ENCODE measurements at places on chromosomes 1 and 21.
A peak's percentile ranks its signal among the peaks of the same experiment; 100 is the strongest.

DNA sequence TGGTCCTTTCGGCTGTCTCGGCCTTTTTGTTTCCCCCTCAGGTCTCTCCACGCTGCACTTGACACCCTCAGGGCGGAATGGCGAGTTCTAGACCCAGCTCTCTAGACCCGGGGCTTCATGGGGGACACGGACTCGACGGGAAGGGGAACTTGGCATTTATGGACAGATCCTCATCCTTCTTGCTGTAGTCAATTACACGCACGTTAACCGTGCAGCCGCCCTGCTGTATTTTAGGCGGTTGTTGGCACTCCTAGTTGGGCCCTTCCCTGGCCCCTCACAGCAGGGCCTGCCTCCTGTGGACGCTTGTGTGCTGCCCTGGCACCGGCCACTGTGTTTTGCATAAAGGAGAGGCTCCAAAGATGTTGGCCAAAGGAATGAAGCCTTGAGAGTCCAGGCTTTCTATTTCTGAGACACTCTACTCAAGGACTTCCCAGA lies 558 bp upstream of the BTG3 start:
- DNase-seq = no peak

DNA sequence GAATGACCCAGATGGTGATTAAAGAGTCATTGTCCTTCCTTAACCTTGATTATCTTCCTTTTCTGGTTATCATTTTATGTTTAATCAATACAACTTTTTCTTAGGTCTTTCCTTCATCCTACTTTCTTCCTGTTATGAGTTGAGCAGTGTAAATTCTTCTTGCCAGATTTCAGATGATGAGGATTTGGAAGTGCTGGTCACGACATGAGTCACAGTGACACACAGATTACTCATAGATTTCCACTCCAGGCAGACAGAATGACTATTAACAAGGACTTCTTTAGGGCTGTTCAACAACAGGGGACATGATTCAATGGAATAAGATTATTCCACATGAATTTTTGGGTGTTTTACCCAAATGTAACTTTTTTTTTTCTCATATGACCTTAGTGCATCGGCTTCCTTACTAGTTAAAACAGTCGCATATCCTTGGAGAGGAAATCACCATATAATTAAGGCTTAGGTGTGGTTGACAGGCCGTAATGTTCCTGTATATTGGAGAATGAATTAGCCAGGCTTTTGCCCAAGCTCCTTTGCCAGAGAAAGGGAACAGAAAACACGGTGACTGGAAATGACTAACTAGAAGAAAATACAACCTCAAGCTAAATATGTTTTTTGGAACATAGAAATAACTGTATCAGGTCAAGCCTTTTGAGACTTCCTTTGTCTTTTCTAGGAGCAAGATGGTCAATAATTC lies 44.2 kb downstream of the PRRX1 start:
- DNase-seq = peak; percentile 13

DNA sequence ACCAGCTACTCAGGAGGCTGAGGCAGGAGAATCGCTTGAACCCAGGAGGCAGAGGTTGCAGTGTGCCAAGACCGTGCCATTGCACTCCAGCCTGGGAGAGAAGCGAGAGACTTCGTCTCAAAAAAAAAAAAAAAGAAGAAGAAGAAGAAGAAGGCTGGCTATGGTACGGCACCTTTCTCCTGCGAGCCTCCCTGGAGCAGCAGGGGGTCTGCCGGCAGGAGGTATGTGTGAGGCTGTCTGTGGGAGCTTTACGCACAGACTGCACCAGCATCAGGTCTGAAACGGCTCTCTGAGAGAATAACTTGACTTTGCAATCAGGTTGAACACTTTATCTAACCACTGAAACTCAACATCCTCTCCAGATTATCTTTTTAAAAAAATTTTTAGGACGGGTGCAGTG lies 44.9 kb downstream of the CLSTN1 start:
- DNase-seq = no peak

DNA sequence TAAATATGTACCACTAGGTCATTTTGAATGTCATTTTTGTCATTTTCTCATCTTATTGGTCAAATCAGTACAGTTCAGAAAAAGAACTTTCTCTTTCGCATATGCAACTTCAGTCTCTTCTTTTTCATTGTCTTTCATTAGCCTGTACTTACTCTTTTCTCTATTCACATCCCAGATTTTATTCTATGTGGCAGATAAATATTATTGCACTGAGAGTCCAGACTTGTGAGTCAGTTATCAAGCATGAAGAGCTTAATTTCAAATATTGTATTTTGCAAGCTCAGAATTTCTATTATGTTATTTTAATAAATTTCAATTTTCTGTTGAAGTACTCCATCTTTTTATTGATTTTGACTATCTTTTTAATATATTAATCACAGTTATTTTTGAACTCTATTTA lies 105.2 kb upstream of the PALMD start:
- no peak for DNase-seq

DNA sequence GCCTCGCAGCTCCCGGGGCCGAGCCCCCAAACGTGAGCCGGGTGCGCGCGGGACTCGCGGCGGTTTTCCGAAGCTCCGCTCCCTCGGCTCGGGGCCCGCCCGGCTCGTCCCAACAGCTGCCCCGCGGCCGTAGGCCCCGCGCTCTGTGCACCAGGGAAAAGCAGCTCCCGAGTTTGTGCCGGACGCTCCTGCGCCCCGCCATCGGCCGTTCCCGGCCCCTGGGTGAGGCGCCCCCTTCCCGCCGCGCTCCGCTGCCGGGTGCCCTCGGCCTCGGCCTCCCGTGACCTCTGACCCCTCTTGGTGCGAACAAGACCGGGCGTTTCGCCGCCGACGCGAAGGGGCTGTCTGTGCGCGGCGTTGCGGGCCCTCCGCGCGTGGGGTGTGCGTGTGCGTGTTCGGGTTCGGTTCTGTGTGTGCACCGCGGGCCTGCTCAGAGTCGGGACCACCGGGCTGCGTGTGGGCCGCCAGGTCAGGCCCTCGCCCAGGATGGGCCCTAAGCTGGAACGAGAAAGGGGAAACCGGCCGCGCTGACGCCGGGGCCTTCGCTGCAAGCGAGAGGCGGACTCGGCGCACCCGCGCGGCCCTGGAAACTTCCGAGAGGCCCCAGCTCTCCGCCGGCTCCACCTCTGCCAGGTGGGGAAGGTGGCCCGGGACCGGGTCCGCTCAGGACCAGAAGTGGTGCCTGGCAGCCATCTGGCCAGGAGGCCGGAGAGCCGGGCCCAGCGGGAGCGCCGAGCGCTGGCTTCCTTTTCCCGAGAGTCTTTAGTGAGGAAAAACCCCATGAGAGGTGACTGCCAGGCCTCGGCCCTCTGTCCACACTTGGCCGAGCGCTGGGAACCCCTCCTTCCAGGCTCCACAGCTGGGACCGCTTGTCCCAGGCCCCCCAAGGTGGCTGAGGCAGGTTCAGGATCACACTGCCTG lies 1.9 kb downstream of the PRDM16 start:
- DNase-seq = no peak

- DNase-seq = no peak
Measured at GRCh38 chr1:32967888-32968568, 3.4 kb upstream of the RNF19B start.

- DNase-seq = no peak
Measured at GRCh38 chr1:200073286-200073637, 45.8 kb downstream of the NR5A2 start.

GRCh38 chr1:113579256-113580018 lies 179.8 kb downstream of the PHTF1 start:
- no peak for DNase-seq

GRCh38 chr21:33550772-33551660 lies 8.2 kb downstream of the SON start:
- DNase-seq = no peak

GRCh38 chr1:62849031-62849430 lies 65.1 kb downstream of the ATG4C start:
- DNase-seq = no peak

GRCh38 chr1:3776231-3776961 lies 3.8 kb downstream of the SMIM1 start:
- no peak for DNase-seq

GRCh38 chr1:31010086-31010989 lies 55.2 kb downstream of the PUM1 start:
- DNase-seq = no peak

GRCh38 chr1:27831568-27832410 lies 1.2 kb downstream of the PPP1R8 start:
- DNase-seq = no peak

GRCh38 chr1:213017447-213018273 lies 2.0 kb upstream of the ANGEL2 start:
- no peak for DNase-seq

DNA sequence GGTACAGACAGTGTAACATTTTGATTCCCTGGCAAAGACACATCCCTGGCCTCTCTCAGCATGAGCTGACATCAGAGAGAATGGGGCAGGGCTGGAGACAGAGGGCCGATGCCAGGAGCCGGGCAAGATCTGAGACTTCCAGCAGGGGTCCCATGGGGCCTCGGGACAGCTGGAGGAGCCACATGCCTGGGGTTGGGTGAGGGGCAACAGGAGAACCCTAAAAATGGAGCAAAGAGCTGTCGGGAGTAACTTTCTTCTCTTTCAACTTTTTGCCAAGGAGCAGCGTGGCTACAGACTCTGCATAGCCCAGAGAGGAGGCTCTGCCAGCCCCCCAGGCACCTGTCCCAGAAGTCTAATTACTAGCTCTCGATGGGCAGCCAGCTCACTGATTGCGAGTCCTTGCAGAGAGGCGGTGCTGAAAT lies 130.8 kb downstream of the LACTBL1 start:
- no peak for DNase-seq

- no peak for DNase-seq
Measured at GRCh38 chr1:54403405-54403804, 2.8 kb downstream of the SSBP3 start.

DNA sequence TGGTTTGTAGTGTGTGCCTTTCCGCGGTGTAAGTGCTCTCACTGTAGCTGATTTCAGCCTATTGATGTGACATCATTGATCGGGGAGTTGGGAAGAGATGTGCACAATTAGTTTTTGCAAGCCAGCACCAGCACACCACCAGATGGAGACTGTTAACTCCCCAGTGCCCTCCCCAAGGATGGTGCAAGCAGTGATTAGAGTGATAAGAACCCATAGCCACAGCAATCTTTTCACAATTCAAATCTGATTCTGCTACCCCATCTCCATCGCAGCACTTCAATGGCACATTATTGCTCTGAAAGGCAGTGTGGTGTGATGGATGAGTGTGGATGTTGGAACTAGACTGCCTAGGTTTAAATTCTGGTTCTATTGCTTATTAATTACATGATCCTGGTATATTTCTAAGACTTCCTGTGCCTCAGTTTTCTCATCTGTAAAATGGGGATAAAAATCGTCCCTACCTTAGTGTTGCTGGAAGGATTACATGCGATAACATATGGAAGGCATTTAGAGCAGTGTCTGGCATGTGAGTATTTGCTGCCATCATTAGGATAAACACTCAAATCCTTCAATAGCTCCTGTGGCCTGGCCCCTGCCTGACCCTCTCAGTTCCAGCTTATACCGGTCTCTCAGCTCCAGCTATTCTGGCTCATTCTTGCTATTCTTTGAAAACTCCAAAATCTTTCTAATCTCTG lies 6.7 kb downstream of the CSF3R start:
- DNase-seq = no peak

DNA sequence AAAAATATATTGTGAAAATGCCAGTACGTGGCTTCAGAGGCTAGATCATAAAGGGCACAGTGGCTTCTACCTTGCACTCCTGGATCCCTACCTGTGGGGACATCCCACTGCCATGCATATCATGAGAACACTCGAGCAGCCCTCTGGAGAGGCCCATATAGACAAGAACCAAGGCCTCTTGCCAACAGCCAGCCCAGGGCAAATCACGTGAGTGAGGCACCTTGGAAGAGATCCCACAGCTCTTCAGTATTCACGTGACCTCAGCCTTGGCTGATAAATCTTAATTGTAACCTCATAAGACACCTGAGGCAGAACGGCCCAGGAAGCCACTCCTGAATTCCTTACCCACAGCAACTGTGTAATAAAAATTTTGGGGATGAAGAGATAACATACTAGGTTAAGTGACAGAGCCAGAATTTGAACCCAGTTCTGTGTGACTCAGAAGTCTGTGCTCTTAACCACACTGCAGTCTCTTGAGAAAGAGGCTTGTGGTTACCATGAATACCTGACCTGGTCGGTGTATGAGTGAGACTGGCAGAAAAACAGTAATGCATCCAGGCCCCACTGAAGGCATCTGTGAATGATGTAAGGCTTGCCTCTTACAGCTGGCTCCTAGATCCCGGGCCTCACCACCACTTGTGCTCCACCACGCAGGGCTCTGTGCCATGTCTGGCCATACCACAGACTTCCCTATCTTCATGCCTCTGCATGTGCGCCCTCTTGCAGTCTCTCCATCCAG lies 6.9 kb upstream of the A3GALT2 start:
- no peak for DNase-seq

- DNase-seq = no peak
Measured at GRCh38 chr1:246043556-246043955, 463.5 kb downstream of the SMYD3 start.

DNA sequence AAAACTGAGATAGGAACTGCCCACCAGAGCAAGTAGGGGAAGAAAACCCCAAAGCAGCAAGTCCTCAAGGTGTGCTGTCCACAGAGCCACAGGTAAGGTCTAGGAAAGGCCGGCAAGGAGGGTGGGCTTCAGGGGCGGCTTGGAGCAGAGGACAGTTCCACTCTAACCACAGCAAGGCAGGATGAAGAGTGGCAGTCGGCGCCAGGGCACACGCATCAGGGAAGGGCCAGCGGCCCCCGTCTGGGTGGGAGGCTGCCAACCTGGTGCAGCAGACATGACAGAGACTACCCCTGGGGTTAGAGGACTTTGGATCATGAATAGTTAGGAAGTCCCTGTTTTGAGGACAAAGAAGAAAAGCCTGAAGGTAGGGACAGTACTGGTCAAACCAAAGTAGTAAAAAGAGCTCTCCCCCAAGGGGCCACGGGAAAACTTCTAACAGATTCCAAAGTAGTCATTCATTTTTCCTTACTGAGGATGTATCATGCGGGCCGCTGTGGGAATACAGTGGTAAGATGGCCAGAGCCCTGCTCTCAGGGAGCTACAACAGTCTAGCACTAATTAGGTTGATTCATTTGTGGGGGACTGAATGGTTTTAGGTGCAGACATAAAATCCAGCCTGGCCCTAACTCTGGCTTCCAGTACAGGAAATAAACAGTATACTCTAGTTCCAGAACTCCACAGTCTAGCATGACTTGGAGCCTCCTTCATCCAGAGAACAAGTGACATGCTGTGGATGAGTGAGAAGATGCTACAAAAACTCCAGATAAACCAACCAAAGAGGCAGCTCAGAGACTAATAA lies 3.5 kb upstream of the RAP1GAP start:
- no peak for DNase-seq

DNA sequence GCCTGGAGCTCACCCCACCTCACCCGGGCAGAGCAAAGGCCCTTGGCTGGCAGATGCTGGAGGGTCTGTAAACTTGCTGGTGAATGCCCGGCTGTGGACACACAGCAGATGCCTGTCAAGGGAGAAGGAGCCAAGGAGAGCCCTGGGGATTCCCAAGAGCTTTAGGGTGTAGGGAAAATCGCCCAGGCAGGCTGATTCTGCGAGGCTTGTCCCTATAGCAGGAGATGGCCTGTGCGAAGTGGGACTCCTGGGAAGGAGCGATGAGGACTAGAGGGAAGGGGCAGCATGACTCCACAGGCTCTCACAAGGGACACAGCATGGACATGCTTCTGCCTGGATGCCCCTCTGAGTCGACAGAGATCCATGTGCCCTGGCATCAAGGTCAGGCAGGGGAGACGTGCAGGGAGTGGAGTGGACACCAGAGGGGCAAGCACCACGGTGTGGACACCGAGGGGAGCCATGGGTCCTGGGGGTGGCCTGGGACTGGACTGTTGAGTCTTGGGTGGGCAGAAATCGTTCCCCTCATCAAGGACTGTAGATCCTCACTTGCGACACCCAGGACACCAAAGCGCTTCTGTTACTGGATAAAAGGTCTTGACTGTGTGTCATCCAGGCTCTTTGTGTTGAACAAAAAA lies 71.4 kb upstream of the ABCG1 start:
- no peak for DNase-seq
